ENCODE measurements at places on chromosomes 1 and 21. TPM values are rescaled to one million over a fixed set of nuclear protein-coding genes. Genes with fewer than 3 reads are reported as not detected.

Gene HSPA13
- total RNA-seq = 68.7 TPM

Gene SLC27A3
- 13.8 TPM for total RNA-seq

Gene RNF207
- total RNA-seq = 42.7 TPM

Gene SH2D1B
- total RNA-seq = not detected

DNA sequence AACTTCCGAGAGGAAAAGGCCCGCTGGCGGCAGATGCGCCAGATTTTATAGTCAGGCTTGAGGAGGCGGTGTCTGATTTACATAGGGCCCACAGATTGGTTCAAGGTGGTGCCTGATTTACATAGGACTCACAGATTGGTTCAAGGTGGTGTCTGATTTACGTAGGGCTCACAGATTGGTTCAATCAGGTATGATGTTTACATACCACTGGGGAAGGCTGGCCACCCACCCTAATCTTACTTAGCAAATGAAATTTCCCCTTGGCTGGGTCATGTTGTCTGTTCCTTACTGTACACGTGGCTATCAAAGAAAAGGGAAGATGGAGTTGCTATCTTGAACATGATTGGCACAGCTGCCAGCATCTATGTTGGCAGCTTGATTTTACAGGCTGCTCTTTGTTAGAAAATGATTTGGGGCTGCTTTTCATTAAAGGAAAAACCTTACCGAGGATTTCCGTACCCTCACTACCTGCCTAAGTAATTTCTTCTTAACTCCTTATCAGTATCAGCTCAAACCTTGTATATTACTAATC is 96.3 kb downstream of the SETD4 start:
- no peak for DNase-seq

- no peak for DNase-seq
Observed at GRCh38 chr1:240465531-240465940, 146.4 kb downstream of the GREM2 start.

- no peak for DNase-seq
Observed at GRCh38 chr1:184395937-184396480, 9.2 kb downstream of the C1orf21 start.

DNA sequence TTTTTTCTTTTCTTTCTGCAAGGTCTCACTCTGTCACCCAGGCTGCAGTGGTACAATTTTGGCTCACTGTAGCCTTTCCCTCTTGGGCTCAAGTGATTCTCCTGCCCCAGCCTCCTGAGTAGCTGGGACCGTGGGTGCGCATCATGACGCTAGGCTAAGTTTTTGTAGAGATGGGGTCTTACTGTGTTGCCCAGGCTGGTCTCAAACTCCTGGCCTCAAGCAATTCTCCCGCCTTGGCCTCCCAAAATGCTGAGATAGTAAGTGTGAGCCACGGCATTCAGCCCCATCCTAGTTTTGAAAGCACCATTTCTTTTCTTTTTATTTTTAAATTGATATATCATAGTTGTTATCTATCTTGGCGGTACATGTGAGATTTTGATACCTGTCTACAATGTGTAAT is 140.6 kb downstream of the GALNT2 start:
- no peak for DNase-seq

DNA sequence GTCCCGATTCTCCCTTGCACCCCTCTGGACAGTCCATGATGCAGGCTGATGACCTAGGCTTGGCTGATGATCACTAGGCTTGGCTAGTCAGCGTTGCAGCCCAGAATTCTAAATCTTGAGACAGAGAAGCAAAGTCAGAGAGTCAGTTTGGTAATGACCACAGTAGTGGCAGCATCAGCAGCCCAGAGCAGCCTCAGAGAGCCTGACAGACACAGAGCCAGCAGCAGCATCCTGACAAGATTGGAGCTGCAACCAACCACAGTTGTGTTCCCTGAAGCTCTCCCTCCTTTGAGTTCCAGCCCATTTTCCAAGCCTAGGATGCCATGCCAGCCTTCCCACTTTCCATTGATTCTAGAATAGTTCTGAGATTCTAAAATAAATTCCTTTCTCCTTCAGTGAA is 16.8 kb upstream of the ITLN1 start:
- no peak for DNase-seq

GRCh38 chr1:85220756-85221201 is 20.0 kb upstream of the SYDE2 start:
- no peak for DNase-seq
